ENCODE measurements at places on chromosomes 7 and 10.

- no peak for DNase-seq
Measured at GRCh38 chr7:137001478-137001877, 133.0 kb downstream of the CHRM2 start.

DNA sequence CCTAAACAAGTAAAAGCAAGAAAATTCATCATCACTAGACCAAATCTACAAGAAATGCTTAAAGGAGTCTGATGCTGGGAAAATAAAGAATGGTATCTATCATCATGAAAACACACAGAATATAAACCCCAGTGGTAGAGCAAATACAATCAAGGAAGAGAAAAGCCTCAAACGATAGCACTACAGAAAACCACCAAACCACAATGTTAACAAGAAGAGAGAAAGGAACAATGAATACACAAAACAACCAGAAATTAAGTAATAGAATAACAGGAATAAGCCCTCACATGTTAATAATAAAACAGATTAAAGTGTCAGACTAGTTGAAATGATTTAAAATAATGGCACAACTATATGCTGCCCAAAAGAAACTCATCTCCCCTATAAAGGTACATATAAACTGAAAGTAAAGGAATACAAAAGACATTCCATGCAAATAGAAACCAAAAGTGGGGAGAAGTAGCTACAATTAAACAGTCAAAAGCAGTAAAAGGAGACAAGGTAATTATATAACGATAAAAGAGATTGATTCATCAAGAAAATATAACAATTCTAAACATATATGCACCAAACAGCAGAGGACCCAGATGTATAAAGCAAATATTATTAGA is 77.3 kb downstream of the JMJD1C start:
- no peak for DNase-seq

DNA sequence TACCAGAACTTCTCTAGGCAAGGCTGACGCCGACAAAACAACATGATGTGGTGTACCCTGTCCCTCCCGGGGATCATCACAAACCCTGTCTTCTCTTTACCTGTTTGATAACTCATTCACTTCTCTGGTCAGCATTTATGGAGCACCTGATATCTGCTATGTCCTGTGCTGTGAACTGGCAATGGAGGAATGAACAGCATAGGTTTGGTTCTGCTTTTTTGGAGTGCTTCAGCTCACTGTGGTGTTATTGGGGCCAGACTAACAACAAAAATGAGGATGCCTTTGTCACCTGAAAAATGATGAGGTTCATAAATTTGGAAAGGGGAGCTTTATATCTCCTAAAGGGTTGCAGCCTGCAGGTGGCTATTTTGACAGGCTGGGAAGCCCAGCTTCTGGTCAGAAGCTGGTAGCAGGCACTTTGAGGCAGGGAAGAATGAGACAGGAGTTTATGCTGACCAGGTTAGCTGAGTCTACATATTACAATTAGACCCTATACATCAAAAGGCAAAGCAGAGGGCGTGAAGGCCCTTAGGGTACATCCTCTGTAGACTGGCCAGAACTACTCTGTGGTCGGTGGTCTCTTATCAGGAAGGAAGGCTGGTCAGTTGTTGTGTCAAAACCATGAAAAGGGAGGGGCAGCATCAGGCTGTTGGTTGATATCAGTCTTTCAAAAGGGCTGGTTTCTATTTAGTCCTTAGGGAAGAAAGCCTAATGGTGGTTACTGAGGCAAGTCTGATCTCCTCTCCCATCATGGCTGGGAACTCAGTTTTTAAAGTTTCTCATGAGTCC is 42.3 kb downstream of the SH2D4B start:
- no peak for DNase-seq

DNA sequence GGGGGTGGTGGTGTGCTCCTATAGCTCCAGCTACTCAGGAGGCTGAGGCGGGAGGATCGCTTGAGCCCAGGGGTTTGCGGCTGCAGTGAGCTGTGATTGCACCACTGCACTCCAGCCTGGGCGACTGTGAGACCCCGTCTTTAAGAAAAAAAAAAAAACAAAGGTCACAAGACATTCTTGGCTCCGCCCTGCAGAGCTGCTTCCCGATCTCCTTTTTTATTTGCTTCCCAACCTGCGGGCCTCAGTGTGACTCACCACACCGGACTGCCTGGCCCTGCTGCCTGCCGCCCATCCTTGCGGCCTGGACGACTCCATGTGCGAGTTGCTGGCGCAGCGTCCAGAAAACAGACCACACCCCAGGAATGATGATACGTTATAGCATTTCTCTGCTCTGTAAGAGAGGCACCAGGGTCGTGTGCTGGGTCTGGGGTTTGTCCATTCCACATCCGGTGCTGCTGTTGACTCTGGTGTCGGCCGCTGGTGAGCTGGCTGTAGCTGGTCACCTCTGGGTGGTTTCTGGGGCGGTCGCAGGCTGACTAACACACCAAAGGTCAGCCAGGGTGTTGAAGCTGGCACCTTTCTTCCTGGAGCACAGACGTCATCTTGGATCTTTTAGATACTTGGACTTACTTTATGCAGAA is 123.6 kb downstream of the TCF7L2 start:
- peak; percentile 77 for DNase-seq

DNA sequence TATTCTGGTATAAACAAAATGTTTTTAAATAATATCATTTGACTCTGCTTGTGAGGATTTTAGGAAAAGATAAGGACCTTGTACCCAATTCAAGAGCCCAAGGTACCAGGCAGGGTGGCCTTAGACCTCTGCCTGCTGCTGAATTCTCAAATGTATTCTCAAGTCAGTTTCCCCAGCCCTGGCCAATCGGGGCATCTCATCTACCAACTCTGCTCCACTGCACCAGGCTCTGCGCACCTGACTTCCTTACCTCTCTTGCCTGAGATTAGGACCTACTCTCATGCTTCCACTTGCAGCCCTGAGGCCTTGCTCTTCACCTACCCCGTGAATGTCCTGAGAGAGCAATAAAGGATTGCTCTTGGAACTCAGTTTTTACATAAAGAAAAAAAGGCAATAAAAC is 69.6 kb upstream of the EZH2 start:
- no peak for DNase-seq

GRCh38 chr7:157513162-157513621 is 176.4 kb downstream of the DNAJB6 start:
- no peak for DNase-seq

GRCh38 chr7:77439572-77439971 is 23.4 kb upstream of the GSAP start:
- no peak for DNase-seq

GRCh38 chr10:69906425-69906824 is 104.7 kb downstream of the COL13A1 start:
- DNase-seq, result no peak

- no peak for DNase-seq
Measured at GRCh38 chr7:148915211-148915610, 31.1 kb upstream of the EZH2 start.

GRCh38 chr7:22332461-22332870 is 24.5 kb downstream of the RAPGEF5 start:
- DNase-seq, result no peak

- DNase-seq, result no peak
Measured at GRCh38 chr7:42961170-42961569, 29.0 kb downstream of the MRPL32 start.

GRCh38 chr7:158266426-158266816 is 321.2 kb downstream of the PTPRN2 start:
- no peak for DNase-seq

DNA sequence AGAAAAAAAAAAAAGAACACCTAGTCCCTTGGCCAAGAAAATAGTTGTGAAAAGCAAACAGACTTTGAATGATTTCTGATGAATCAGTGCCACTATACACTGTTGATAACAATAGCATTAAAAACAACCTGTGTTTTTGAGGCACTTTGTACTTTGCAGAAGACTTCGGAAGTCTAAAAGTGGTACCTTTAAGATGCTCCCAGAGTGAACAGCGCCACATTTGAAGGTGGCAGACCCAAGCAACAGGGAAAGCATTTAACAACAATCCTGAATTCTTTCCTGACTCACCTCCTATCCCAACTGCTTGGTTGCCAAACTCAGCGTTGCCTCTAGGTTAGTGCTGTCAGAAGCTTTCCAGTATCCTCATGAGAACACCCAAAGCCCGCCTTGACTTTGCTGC is 102.5 kb upstream of the CCDC6 start:
- no peak for DNase-seq

GRCh38 chr7:50531401-50531911 is 33.7 kb downstream of the DDC start:
- DNase-seq, result no peak

DNA sequence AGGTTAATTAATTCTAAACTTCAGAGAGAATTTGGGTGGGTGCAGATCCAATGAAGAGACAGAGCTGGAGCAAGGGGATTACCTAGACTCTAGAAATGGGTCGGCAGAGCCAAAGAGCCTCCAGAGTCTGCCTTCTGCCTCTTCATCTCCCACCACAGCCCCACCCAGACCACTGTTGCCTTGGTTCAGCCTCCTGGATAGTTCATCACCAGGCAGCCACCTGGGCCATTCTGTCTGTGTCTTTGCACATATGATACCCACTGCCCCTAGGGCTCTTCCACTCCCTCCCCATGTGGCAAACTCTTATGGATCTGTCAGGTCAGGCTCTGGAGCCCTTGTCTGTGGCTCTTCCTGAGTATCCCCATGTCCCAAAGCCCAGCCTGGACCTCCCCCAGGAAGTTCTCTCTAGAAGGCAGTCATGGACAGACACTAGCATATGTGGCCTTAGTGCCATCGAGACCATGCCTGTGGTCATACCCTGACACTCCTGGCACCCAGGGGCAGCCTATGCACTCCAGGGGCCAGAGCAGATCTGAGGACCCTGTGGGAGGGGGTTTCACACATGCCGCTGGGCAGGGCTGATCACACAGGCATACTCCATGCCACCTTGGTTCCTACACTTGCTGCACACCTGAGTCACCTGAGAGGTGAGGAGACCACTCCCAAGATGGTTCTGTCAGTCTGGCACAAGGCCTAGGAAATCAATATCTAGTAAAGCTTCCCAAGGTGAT is 41.6 kb downstream of the FRMPD2 start:
- DNase-seq, result no peak

DNA sequence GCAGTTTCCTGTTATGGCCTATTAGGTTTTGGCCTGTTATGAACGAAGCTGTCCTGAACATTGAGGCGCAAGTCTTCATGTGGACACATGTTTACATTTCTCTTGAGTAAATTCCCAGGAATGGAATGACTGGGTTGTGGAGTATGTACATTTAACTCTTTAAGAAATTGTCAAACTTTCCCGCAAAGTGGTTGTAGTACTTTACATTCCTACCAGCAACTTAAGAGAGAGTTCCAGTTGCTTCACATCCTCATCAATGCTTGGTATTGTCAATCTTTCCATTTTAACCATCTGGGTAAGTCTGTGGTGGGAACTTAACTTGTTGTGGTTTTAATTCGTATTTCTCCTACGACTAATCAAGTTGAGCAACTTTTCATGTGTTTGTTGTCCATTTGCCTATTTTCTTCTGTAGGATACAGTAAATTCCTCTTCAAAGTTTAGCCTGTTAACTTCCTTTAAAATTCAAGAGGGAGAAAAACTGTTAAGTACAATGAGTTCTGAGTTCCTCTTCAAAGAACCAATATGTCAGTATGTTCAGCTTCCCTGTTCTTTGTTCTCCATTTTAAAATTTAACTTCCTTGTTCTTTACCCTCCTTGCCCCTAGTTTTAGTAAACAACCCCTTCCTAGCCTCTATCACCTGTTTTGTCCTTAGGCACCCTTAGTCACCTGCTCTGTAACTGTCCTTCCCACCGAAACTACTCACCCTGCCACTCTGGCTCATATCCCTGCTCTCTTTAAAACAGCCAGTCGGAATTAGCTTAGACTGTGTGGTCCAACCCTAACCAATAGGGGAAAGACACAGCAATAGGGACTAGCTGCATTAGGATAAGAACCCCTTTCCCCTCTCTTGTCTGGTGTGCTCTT is 74.0 kb downstream of the FAM241B start:
- DNase-seq, result peak; percentile 46

DNA sequence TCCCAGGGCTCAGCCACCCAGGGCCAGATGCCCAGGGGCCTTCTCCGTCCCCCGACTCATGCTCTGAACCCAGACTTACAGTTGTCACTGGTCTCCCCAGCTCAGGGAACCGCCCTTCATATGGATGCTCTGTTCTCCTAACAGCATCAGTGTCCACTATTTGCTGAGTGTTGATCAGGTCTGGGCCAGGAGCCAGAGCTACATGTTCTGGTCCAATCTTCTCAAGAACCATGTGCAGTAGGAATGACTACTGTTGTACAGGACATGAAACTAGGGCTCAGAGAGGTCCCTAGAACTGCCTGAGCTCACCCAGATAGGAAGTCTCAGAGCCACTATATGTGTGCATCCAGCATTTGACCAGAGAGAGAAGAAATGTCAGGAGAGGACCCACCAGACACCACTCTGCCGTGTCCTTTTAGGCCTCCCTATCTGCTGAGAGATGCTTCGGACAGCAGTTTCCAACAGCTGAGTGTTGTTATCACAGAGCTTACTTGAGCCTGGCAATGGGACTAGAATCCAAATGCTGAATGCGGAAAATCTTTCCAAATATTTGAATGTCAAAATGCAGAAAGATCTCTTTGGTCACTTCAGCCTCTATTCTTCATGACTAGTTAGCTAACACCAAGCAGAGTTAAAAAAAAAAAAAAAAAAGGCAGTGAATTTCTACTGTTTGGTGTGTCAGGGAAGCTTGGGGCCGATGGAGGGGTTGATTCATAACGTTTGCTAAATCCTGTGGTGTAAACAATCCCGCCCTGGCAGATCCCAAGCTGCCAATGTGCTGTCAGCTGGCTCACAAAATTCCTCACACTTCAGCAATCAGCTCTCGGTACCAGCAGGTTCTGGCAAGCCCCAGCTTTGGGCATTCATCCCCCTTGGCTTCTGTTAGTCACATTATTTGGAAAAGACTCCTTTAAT is 246.1 kb downstream of the TNS3 start:
- peak; percentile 47 for DNase-seq

GRCh38 chr10:7787150-7787856 is 490 bp downstream of the KIN start:
- no peak for DNase-seq

GRCh38 chr7:55572378-55573233 is at the start of gene VOPP1:
TSS of gene VOPP1 (minus strand) at chr7:55572502. CDS start at chr7:55572324, 178 bp downstream.
- no peak for DNase-seq

GRCh38 chr10:96600337-96600736 is 13.5 kb upstream of the TM9SF3 start:
- DNase-seq, result no peak

DNA sequence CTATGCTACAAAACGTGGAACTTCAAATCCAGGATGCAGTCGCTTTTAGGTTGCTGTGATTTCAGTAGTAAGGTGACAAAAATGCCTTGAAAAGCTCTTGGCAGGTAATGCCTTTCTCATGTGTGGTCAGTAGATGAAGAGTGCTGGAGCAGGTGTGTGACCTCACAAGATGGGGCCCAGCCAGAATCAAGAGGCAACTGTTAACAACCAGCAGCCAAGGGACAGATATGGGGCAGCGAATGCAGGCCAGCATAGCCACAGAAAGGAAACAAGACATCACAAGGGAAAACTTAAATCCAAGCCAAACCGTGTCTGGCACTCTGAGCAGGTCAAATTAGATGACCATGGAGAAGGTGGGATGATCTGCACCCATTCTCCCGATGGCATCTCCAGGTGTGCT is 12.3 kb downstream of the HUS1 start:
- no peak for DNase-seq

GRCh38 chr10:124899151-124899550 is 42.8 kb upstream of the ZRANB1 start:
- DNase-seq, result no peak

Data from AG09319 (cell line).